NCI-H1930 (cell line): ENCODE measurements at places on chromosomes 3 and 15.

DNA sequence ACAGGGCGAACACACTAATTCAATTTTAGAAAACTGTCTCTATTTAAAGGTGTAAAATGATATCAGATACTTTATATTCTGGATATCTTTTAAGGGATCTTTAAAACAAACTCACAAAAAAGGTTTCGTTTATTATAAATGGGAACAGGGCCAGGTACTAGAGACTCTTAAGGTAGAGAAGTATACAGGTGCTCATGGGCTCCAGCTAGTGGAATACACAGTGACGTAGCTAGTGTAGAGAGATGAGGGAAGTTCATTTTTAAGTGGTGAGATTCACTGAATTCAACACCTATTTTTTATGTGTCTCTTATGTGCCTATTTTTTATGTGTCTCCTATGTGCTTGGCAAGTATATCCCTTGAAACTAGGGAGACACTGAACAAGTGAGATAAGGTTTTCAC is 132.7 kb upstream of the FAM3D start:
- no peak for DNase-seq

DNA sequence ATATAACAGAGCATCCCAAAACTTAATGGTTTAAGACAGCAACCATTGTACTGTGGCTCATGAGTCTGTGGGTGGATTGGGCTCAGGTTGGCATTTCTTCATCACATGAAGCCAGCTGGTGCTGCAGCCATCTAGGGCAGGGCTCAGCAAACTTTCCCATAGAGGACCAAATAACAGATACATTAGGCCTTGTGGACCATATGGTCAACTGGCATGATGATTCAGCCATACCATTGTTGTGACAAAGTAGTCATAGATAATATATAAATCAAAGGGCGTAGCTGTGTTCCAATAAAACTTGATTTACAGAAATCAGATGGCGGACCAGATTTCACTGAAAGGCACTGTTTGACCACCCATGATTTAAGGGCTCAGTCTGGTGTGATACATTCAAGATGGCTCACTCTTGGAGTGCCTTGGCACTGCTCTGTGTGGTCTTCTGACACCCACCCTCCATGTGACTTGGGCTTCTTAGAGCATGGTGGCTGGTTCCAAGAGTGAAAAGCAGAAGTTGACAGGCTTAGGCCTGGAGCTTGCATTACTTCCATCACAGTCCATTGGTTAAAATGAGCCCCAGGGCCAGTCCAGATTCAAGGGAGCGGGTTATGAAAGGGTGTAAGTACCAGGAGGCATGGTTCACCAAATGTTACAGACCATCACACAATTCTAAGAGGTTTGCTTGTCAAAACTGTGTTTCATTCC is 40.8 kb upstream of the BHLHE40 start:
- DNase-seq: no peak

DNA sequence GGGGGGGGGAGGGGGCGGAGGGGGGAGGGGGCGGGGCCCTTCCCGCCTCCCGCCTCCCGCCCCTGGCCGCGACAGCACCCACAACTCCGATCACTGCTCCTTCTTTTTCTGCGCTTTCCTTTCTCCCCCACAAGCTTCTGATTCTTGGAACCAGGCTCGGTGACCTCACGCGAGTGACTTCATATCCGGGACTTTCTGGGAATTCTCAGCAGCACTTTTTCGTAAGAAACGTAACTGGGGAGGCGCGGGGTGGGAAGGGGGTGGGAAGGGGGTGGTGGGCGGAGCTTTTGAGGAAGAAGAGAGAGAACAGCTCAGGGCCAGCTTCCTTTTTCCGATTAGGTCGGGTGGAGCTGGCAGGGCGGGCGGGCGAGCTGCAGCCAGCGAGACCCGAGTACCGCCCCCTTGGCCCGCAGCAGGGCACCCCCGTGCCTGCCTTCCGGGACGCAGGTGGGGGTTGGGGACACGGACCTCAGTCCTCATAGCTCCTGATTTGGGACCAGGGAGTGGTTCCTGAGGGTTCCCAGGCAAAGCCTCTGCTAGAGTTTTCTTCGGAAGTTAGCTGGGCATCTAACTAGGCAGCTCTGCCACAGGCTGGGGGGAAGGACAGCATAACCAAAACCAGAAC is 14.6 kb downstream of the XIRP1 start:
- peak; percentile 18 for DNase-seq

GRCh38 chr15:100788418-100789105 is 91.1 kb upstream of the ALDH1A3 start:
- DNase-seq: no peak

GRCh38 chr3:152241142-152242017 is 27.3 kb upstream of the MBNL1 start:
- DNase-seq: no peak

DNA sequence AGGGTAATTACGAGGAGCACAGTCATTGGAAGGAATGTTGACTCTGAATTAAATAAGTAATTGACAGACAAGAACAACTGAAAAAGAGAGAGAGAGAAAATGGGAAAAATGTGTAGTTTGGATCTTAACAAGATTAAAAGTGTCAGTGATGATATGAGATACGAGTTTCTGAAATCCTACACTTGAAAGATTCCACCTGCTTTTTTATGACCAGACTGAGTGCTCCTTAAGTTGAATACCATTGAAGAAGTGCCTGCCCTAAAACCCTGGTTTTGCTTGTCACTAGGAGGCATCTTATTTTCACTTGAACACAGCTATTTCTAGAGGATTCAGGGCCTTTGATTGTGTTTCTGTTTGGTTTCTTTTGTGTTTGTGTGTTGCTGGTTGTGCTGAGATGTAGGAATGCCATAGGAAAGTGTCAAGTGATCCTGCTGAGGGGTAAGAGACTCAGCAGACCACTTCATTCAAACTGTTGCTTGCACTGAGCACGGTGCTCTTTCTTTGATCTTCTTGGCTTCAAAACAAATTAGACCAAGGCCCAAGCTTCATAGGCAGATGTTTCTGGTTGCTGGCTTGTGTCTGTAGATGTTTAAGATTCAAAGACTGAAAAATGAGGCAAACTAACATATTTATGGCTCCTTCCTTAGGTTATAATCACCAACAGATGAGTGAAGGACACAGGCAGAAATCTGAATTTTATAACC is 17.2 kb upstream of the ABHD10 start:
- no peak for DNase-seq

GRCh38 chr15:48331796-48332641 is 790 bp downstream of the DUT start:
- DNase-seq: peak; percentile 10

- no peak for DNase-seq
Measured at GRCh38 chr3:73453666-73454065, 171.1 kb downstream of the PDZRN3 start.

- DNase-seq: no peak
Measured at GRCh38 chr3:31758322-31758965, 222.6 kb downstream of the OSBPL10 start.

DNA sequence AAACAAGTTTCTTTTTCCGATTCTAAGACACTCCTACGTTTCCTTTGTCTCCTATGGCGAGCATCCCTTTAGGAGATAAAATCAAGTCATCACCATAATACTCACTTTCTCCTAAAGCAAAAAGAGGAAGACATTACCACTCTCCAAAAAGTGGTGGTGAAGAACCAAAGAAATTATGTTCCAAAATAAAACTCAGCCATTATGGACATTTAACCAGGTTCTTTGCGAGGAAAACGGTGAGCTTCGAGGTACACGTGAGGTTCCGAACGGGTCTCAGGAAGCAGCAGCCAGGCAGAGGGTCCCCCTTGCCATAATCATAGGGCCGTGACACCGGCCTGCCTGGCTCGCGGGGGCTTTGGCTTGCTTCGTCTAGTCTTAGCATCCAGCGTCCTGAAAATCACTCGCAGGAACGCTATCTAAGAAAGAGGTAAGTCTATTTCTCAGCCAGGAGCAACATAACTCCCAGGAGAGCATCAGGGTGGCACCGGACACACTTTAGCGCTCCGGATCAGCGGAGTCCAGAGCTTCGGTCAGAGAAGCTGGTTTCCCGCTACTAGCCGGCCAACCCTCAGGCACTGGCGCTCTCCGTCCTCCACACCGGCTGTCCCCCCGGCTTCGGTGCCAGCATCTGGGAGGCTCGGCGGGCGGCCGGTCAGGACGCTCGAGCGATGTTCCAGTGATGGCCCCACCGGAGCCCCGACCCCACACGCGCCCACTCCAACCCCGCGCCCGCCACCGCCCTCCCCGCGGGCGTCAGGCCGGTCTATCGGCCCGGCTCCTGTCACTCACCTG is 581 bp downstream of the IP6K1 start:
- no peak for DNase-seq

- no peak for DNase-seq
Measured at GRCh38 chr15:99441871-99442251, 123.9 kb upstream of the MEF2A start.

DNA sequence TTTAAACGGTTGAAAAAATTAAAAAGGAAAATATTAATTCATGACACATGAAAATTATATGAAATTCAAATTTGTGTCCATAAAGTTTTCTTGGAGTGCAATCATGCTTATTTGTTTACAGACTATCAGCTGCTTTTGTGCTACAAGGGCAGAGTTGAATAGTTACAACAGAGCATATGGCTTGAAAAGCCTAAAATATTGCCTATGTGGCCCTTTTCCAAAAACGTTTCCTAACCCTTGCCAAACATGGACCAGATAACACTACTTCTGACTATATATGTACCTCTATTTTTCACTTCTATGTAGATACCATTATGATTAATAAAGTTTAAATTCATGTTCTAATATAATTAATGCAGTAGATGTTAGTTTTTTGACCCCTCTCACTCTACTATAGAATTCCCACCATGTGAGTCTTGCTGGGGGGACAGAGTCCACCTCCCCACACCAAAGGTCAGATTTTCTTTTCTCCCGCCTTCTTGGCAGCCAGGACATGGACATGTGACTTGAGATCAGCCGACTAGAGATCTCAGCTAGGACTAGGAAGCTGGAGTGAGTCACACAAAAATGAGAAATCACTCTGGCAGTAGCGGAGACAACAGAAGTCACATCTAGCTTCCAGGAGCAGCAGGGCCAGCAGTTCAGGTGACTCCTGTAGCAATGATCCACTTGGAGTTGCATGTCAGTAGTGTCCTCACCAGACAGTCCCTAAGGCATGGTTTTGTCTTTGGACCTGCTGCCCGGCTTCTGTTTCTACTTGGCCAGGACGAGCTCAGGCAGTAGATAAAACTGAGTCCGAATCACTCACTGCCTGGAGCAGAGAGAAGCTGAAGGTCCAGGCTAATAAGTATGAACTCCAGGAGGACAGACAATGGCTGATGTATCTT is 22.4 kb downstream of the CIAO2A start:
- no peak for DNase-seq

GRCh38 chr3:120516136-120516535 is 65.3 kb upstream of the FSTL1 start:
- no peak for DNase-seq

DNA sequence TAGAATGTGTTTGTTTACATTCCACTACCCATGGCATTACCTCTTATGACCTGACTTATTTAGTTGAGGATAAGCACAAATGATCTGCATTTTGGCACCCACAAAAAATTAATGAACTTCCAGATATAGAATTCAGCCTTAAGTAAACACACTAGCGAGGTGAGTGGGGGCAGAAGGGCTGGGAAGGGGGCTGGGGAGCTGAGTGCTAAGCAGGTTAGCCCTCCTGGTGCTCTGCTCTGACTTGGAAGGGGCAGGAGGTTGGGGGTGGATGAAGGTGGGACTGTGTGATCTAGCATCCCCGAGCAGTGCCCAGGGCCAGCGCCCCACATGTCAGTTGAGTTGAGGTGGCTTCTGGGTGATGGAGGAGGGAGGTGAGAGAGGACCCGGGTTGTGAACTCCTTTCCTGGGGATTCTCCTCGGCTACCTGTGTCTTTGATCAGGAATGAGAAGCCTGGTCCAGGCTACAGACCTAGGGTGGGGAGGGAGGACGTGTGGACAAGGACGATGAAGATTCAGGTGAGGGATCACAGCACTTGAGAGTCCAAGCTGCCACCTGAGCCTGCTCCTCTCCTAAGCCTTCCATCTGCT is 178.6 kb upstream of the SMAD3 start:
- no peak for DNase-seq

DNA sequence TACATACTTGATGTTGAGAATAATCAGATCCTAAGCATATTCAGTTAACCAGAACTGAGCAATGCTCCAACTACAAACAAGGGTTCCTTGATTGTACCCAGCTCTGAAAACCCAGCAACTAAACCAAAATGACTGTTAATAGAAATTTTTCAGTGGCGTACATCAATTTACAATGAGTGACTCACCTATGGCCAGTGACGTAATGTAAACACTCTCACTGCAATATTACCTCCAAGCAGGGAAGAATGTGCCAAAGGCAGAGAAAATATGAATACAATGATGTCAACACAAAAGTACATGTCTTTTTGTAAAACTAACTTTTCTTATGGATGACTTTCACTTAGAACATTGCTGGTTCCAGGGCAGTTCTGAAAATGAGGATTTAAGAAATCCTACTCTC is 611.3 kb downstream of the EDEM1 start:
- no peak for DNase-seq

GRCh38 chr15:40002295-40002694 is 36.7 kb downstream of the SRP14 start:
- no peak for DNase-seq

GRCh38 chr3:94647131-94647530 is 584.3 kb downstream of the NSUN3 start:
- DNase-seq: no peak

DNA sequence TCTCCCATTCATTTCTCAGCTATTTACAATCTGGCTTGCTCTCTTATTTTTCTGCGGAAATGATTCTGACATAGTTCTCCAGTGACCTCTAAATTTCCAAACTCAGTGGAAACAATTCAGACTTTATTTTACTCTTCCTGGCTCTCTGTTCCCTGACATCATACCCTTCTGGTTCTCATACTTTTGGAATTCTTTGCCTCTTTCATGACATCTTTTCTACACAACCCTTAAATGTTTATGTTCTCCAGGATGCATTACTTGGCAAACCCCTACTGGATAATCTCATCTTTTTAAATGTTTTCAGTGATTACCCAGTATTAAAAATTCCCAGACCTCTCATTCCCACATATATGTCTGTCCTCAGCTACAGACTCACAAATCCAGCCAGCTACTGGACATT is 23.9 kb upstream of the PLSCR4 start:
- no peak for DNase-seq

DNA sequence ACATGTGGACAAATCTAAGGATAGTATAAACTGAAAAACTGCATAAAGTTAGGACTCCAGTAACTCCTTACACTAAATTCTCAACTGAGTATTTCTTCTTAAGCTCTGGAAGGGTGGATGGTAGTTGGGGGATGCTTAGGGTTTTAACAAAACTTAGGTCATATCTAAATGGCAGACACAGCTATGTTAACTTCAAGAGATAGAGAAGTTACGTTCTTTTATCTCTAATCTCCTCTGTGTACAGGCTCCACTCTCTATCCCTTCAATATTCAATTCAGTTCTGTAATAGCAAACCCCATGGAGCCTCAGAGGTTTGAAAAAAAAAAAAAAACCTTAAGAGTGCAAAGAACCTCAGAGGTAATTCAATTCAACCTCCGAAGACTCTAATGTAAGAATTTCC is 3.1 kb downstream of the CMTM6 start:
- no peak for DNase-seq

- no peak for DNase-seq
Measured at GRCh38 chr3:13879102-13879945, 547 bp downstream of the WNT7A start.
